ENCODE measurements at places on chromosomes 2 and 18.

GRCh38 chr18:57859314-57859713 is 56.2 kb upstream of the ATP8B1 start:
- peak; percentile 14 for DNase-seq

- no peak for DNase-seq
Measured at GRCh38 chr2:82182270-82182669, 1877.7 kb upstream of the LRRTM1 start.

DNA sequence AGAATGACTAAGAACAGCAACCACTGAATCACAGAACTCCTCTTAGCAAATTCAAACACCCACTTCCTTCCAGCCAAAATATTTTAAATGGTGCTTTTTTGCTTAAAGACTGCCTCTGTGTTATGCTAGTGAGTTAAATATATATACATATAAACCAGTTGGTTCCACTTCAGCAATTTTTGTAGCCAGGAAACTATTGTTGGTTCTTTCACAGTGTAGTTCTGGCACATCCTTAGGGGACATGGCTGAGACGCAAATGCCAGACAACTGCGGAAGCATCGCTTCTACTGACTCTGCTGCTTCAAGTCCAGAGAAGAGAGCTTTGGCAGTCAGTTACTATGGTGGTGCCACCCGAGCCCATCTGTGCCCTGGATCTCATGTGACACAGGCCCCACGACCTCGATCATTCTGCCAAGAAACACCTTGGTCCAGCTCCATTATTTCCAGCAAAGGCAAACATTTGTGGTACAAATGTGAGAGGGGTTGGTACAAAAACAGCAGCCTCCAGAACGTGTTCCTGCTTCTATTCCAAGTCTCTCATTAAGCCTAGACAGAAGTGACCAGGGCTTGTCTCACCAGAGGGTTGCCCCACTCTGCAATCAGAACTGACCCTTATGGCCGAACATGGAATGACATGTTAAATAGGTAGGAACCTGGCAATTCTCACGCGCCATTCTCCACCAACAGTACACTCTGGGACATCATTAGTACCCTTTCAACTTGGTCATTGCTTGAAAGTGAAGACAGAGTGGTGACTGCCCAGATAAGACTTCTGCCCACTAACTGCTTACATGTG is 117.8 kb upstream of the NRP2 start:
- DNase-seq: no peak

DNA sequence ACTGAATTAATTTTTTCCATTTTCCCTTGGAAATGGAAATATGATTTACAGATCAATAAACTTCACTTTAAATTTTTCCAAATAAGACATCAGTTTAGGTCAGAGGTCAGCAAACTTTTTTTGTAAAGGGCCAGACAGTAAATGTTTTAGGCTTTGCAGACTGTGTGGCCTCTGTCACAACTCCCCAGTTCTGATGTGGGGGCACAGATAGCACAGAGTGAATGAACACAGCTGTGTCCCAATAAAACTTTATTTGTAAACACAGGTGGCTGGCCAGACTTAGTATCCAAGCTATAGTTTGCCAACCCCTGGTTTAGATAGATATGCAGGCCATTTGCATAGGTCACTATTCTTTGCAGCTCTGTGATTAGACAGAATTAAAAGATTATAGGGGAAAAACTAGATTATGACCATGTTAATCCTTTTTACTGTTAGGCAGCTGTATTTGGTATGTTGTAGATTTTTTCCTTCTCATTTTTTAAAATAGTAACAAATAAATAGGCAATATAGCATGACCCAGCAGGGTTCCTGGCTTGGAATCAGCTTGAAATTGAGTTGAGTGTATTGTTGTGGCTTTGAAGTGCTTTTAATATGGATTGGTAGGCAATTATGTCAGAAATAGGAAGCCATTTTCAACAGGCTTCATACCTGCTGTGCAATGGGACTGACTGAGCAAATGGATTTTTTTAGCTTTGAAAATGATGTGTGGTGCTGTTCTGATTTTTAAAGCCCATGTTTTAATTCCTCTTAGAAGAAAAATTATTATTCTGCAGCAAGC is 59.7 kb downstream of the WDSUB1 start:
- no peak for DNase-seq

DNA sequence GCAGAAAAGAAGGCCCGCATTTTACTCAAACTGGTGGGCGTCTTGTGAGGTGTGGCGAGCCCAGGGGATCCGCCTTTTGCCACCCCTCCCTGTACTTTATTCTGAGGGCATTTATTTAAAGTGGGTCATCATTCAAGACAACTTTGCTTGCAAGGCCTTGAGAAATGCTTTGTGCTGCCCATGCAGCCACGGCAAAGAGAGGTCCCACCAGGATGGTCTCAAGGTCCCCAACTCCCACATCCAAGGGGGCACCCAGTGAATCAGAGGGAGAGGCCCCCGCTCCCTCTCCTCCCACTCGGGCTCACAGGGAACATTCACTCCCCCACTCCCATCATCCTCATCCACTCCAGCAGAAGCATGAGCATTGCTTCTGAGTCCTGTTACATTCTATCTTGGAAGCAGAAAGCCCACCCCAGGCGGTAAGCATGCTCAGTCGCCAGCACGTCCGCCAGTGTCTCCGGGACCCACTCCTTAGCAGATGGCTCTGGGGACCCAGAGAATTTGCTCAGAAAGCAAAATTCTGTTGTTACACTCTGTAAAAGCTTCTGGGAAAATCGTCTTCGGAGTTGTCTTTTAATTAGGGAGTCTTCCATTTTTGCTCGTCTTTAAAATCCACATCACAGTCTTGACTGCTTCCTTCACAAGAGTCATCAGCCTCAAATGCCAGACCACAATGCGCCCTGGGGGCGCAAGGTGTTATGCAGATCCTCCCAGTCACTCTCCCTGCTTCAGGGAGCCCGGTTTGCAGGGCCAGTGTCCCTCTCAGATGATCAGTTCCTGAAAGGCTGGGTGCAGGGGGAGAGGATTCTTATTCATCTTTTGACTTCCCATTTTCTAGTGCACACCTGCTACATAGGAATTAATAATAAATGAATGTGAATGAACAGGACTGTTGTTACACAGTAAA is 99.4 kb upstream of the NCK2 start:
- no peak for DNase-seq

GRCh38 chr18:28124131-28125029 is 52.5 kb downstream of the CDH2 start:
- no peak for DNase-seq

DNA sequence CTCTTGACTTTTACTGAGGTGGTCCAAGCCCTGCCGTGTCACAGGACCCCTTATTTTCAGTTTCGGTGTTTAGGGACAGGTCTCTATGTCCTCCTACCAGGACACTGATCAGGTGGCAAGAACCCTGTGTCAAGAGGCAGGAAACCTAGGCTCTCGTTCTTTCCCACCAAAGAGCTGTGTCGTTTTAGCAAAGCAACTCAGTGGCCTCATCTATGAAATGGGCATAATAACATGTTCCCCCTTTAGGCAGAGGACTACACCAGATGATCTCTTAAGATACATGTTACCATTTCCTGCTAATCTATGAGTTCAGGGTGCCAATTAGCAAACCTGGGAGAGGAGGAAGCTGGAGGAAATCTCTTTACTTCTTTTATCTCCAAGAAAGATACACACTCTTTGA is 1.9 kb downstream of the RAB31 start:
- no peak for DNase-seq

DNA sequence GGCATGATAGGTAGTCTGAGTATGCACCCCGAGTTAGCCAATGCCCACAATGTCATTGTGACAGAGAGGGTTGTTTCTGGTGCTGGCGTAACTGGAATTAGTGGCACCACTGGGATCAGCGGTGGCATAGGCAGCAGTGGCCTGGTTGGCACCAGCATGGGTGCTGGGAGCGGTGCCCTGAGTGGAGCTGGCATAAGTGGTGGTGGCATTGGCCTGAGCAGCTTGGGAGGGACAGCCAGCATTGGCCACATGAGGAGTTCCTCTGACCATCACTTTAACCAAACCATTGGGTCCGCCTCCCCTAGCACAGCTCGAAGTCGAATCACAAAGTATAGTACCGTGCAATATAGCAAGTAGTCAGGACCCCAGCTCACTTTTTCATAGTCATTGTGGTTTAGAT is 21.6 kb upstream of the DSG4 start:
- DNase-seq: no peak

GRCh38 chr2:119846021-119846420 is 86.3 kb downstream of the PTPN4 start:
- DNase-seq: no peak

- DNase-seq: no peak
Measured at GRCh38 chr18:892316-892715, 12.4 kb upstream of the ADCYAP1 start.

DNA sequence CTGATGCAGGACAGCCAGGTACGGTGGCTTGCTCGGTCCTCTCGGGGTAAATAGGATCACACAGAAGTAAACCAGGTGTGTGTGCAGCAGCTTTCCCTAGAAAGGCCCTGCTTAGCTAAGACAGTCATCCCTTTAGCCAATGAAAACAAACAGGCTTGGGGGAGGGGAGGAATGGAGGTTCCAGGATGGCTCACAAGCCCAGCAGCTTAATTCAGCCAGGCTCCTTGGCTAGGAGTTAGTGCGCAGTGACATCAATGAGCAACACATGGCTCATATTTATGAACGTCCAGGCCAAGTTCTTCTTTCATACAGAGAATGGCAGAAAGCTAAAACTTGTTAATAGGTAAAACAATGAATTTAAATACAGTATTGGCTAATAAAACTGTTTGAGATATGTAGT is 10.2 kb downstream of the IAH1 start:
- DNase-seq: no peak

GRCh38 chr2:126856403-126856802 is 42.3 kb upstream of the TEX51 start:
- DNase-seq: no peak

DNA sequence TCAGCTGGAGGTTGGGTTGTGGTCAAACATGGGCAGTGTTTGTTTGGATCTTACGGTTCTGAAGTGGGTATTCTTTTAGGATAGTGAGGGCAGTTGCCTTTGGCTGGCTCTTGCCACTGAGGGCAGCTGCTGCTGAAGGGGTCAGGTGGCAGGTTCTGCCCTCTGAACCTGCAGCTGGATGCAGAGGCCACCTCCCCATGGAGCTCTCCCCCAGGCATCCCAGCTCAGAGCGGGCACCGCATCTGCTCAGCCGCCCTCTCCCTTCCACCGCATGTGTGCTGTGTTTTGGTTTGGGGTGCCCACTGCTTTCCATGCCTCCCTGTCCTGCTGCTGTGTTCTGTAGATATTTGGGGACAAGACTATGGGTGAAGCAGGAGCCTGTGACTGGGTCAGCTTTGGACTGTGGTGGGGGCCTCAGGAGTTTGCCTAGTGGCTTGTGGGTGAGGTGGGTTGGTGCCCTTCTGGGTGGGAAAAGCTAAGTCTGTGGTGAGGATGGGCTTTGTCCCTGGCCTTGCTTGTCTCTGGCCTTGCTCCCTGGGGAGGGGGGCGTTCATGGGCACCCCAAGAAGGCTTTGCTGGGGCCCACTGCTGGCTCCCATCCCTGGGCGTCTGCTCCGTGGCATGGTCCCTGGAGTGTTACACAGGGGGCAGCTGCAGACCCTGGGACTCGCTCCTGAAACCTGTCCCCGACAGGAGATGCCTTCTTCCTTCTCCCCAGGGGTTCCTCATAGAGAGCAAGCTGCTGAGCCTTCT is 28.5 kb downstream of the OTOF start:
- no peak for DNase-seq

- DNase-seq: no peak
Measured at GRCh38 chr2:113361051-113361450, 76.4 kb upstream of the ZNG1B start.

GRCh38 chr2:113214141-113214540 is 40.4 kb downstream of the PSD4 start:
- DNase-seq: no peak

DNA sequence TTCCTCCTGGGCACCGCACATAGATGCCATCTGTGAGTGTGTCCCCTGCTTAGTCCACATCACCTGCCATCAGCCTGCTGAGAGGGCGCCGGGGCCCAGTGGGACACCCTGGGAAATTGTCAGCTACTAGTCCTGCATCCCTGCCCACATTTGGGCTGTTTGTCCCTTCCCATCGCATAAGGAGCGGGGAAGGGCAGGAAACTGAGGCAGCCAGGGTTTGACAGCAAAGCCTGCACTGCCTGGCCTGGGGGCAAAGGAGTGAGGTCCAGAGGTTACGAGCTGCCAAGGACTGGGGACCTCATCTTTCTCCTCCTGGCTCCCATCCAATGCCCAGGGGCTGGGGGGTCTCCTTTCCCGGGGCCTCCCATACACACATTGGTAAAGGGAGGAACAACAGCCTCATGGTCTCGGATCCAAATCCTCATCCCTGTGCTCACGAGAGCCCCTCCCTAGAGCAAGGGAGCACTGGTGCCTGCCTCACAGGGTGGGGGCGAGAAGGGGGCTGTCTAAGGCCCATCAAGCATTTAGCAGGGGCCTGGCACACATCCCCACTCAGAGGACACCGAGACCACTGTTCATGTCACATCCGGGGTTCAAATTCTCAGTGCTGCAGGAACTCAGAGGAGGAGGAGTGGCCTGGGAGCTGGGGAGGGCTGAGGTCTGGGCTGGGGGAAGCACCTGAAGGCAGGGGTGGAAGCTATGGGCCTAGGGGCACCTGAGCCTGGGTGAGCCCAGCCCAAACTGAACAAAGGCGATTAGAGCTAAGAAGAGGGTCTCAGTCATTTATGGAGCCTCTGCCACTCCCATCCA is 113.8 kb downstream of the SMAD7 start:
- DNase-seq: no peak
